Neural crest cell (in vitro differentiated cells): ENCODE measurements at places on chromosomes 13 and 19. TPM values are rescaled to one million over a fixed set of nuclear protein-coding genes. Genes with fewer than 3 reads are reported as not detected.

- H3K27ac ChIP-seq = no peak overlapping the region
- H3K36me3 ChIP-seq = no peaks in the 10 kb centered on the region
- DNase-seq = peak; percentile 26
Measured at GRCh38 chr13:80979035-80979641, 638.2 kb upstream of the SPRY2 start.

DNA sequence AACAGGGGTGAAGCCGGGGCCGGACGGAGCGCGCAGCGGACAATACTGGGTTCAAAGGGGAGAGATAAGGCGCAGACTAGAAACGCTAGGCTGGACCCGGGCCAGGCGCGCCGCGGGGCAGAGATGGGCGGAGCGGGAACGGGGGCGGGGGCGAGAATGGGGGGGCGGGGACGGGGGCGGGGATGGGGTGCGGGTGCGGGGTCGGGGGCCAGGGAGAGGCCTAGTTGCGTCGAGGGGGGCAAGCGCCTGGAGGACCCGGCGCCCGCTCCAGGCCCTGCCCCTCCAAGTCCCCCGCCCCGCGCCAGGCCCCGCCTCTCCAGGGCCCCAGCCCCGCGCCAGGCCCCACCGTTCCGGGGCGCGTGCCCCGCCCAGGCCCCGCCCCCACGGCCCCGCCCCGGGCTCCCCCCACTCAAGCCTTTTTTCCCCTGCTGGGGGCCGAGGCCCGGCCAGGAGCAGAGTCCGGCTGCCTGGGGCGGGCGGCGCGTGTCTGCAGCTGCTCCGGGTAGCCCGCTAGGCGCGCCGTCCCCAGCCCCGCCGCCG is at the start of gene CERS4:
TSS of gene CERS4 (plus strand) at position 449 of the 540 bp plus-strand sequence. CDS start 41,707 bp downstream, outside the sequence.
- peak within 1 kb of the TSS; percentile 83 for H3K27ac ChIP-seq
- peak; percentile 75 for DNase-seq
- H3K27me3 ChIP-seq = peaks cover 15% of the 10 kb centered on the region
- H3K4me3 ChIP-seq = peak within 1 kb of the TSS; percentile 94
- no peaks in the 10 kb centered on the region for H3K36me3 ChIP-seq

DNA sequence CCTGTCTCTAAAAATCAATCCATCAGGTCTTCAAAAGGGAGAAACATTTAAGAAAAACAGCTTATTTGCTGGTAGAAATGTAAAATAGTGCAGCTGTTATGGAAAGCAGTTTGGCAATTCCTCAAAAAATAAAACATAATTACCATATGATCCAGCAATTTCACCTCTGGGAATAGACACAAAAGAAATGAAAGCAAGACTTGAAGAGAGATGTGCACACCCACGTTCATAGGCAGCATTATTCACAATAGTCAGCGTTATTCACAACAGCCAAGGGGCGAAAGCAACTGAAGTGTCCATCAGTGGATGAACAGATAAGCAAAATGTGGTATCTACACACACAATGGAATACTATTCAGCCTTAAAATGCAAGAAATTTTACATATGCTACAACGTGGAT is 45.1 kb upstream of the DOCK9 start:
- H3K36me3 ChIP-seq = no peaks in the 10 kb centered on the region
- H3K27me3 ChIP-seq = no peaks in the 10 kb centered on the region
- no peak for DNase-seq
- H3K4me1 ChIP-seq = peaks cover 7% of the 10 kb centered on the region

DNA sequence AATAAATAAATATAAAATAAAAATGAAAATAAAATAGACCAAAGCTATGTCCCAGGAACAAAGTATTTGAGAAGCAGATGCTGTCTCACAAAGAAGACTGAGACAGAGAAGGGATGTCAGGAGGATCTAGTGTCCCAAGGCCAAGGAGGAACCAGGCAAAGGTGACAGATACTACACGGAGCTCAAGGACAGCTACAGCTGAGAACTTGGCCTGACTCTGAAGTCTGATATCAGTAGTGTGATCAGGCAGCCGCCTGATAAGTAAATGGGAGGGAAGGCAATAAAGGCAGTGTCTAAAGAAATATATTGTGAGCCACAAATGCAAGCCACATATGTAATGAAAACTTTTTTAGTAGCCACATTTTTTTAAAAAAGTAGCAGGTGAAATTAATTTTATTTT is 20.4 kb upstream of the NANOS3 start:
- peaks cover 9% of the 10 kb centered on the region for H3K4me1 ChIP-seq
- no peaks in the 10 kb centered on the region for H3K36me3 ChIP-seq
- no peak overlapping the region for H3K4me3 ChIP-seq

- H3K27me3 ChIP-seq = no peaks in the 10 kb centered on the region
- no peak for DNase-seq
- no peaks in the 10 kb centered on the region for H3K36me3 ChIP-seq
- H3K27ac ChIP-seq = no peak overlapping the region
- H3K4me3 ChIP-seq = no peak overlapping the region
Measured at GRCh38 chr13:99015606-99016490, 38.0 kb upstream of the DOCK9 start.

GRCh38 chr13:101390461-101390860 is 25.8 kb downstream of the NALCN start:
- H3K27me3 ChIP-seq = no peaks in the 10 kb centered on the region
- H3K4me3 ChIP-seq = no peak overlapping the region
- no peak for DNase-seq
- H3K4me1 ChIP-seq = no peaks in the 10 kb centered on the region
- H3K27ac ChIP-seq = no peak overlapping the region
- H3K36me3 ChIP-seq = no peaks in the 10 kb centered on the region

DNA sequence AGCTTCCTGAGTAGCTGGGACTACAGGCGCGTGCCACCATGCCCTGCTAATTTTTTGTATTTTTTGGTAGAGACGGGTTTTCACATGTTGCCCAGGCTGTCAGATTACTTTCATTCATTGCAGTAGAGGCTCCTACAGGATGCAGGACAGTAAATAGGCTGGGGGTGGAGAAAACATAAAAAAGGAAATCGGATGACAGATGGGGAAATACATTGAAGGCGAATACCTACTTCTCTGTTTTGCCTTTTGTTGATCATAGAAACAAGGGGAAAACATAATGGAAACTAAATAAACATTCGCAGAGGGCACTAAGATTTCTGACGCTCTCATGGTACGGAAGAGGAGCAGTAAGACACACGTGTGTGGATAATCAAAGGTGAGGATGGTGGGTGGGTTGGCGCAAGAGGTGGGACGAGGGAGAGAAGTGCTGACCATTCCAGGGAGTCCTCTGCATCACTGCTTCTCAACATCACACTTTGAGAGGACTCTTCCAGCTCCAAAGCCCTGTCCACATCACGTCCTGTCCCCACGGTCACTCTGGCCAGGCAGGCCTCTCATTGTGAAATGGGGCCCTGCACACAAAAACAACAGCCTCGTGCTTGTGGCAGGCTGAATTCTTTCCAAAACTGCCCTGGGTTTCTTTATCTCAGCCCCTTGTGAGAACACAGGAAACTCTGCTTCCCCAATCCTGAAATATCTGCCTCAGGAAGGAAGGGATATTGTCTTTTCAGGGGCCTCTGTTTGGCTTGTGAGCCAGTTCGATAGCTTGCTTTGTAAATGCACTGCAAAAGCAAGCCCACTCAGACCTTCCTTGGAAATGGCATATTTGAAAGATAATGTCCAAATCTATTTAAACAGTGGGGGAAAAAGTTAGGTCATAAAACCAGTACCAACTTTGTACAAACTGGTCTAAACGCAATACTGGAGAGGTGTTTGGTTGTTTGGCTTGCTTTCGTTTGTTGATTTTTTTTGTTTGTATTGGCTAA is 188.5 kb downstream of the FOXO1 start:
- no peaks in the 10 kb centered on the region for H3K36me3 ChIP-seq
- no peak for DNase-seq
- peaks cover 46% of the 10 kb centered on the region for H3K4me1 ChIP-seq
- H3K27ac ChIP-seq = peak overlapping the region; percentile 95
- no peak overlapping the region for H3K4me3 ChIP-seq

- H3K4me3 ChIP-seq = peak overlapping the region; percentile 100
- no peak for DNase-seq
- no peaks in the 10 kb centered on the region for H3K27me3 ChIP-seq
- H3K36me3 ChIP-seq = peaks cover 7% of the 10 kb centered on the region
- peak overlapping the region; percentile 81 for H3K27ac ChIP-seq
Measured at GRCh38 chr19:46602392-46603194, 1.5 kb downstream of the CALM3 start.

DNA sequence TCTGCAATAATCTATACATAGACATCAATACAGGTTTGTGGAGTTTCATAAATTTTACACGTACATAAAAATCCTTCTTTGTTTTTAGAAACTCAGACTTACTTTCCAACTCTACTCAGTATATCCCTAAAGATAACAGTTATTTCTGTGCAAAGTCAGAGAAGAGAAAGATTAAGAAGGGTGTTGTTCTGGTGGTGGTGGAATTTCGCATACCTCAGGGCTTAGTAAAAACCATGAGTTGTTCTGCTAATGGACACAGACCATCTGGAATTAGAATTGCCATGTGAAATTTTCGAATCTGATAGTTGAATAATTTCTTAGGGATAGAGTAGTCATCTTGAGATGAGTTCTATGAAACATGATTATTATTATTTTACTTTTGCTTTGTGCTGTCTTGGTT is 102.7 kb downstream of the ZAR1L start:
- peaks cover 3% of the 10 kb centered on the region for H3K36me3 ChIP-seq
- H3K27ac ChIP-seq = no peak overlapping the region
- H3K4me1 ChIP-seq = no peaks in the 10 kb centered on the region
- no peaks in the 10 kb centered on the region for H3K27me3 ChIP-seq
- DNase-seq = no peak
- no peak overlapping the region for H3K4me3 ChIP-seq

DNA sequence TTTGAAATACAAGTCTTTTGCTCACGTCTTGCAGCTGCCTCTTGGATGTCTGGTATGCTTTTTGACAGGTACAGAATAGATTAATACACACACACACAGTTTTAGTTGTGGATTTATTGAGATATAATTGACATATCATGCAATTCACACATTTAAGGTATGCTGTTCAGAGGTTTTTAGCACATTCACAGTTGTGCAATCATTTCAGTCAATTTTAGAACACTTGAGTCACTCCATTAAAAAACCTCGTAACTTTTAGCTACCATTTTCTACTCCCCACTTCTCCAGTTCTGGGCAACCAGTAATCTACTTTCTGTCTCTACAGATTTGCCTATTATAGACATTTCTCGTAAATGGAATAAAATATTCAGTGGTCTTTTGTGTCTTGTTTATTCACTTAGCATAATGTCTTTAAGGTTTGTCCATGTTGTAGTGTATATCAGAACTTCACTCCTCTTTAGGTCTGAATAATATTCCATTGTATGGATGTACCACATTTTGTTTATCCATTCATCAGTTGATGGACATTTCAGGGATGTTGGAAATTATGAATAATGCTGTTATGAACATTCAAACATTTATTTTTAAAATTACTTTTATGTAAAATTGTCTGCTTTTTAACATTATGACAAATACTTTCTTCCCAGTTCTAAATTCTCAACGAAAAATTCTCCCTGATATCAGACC is 2.5 kb upstream of the ZMYM2 start:
- H3K4me1 ChIP-seq = peaks cover 11% of the 10 kb centered on the region
- no peak overlapping the region for H3K27ac ChIP-seq
- DNase-seq = no peak
- H3K27me3 ChIP-seq = peaks cover 2% of the 10 kb centered on the region
- H3K4me3 ChIP-seq = no peak overlapping the region
- no peaks in the 10 kb centered on the region for H3K36me3 ChIP-seq

Gene CAPNS1
- 321 and 346 TPM in 2 replicates for total RNA-seq

Gene ZNF135
- total RNA-seq = 6.0 and 6.3 TPM in 2 replicates

Gene ADGRE2
- not detected in 2 replicates for total RNA-seq

Gene MIDN
- 177 and 187 TPM in 2 replicates for total RNA-seq

Gene EDDM13
- total RNA-seq = not detected in 2 replicates

Gene PALM
- total RNA-seq = 45.1 and 52.1 TPM in 2 replicates

Gene NCAN
- total RNA-seq = 12.3 and 13.8 TPM in 2 replicates

Gene PDX1
- total RNA-seq = not detected in 2 replicates

Gene TMEM86B
- total RNA-seq = 4.9 and 5.8 TPM in 2 replicates

Gene ELAVL3
- 39.7 and 42.8 TPM in 2 replicates for total RNA-seq

Gene NAPSA
- total RNA-seq = 0.96 and 1.0 TPM in 2 replicates

Gene ZFR2
- 4.2 and 5.0 TPM in 2 replicates for total RNA-seq

Gene LGALS14
- not detected in 2 replicates for total RNA-seq

Gene CAMSAP3
- 10.3 and 13.7 TPM in 2 replicates for total RNA-seq
